ENCODE measurements at places on chromosomes 2 and 18.
A peak's percentile ranks its signal among the peaks of the same experiment; 100 is the strongest.

GRCh38 chr18:67662996-67663395, 146.5 kb upstream of the DSEL start:
- DNase-seq, result no peak

DNA sequence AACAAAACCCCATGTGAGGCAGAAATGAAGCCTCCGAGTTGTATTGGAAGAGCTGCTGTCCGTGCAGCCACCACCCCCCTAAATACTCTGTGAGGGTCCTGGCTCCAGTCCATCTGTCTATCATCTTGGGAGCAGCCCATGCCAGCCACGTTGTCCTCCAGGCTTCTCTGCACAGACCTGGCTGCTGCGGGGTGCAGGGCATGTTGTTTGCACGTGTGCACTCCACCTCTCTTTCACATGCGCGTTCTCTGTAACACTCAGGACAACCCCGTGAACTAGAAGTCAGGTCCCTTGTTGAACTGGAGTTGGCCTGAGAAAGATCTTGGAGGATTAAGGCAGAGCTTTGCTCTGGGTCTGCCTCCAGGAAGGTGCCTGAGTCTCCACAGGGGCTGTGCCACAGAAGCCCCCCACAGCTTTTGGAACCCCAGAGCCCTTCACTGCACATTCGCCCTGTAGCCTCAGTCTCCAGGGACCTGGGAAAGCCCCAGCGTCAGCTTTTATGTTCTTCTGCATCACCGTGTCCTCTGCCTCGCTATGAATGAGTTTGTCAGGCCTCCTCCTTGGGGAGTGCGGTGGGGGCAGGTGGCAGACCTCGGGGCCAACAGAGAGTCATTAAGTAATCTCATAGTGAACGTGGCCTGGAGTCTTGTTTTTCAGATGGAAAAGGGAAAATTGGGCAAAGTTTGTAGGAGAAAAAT, 16.6 kb downstream of the RTP5 start:
- no peak for DNase-seq

GRCh38 chr2:13558368-13558767, 841.6 kb downstream of the TRIB2 start:
- peak; percentile 13 for DNase-seq

- no peak for DNase-seq
These were observed 16.2 kb downstream of the MSH6 start for GRCh38 chr2:47799031-47799609.

- DNase-seq, result peak; percentile 99
These were observed 85.3 kb upstream of the RAB27B start for GRCh38 chr18:54742659-54743604.

GRCh38 chr2:71877636-71878035, 270.0 kb downstream of the CYP26B1 start:
- DNase-seq, result no peak

DNA sequence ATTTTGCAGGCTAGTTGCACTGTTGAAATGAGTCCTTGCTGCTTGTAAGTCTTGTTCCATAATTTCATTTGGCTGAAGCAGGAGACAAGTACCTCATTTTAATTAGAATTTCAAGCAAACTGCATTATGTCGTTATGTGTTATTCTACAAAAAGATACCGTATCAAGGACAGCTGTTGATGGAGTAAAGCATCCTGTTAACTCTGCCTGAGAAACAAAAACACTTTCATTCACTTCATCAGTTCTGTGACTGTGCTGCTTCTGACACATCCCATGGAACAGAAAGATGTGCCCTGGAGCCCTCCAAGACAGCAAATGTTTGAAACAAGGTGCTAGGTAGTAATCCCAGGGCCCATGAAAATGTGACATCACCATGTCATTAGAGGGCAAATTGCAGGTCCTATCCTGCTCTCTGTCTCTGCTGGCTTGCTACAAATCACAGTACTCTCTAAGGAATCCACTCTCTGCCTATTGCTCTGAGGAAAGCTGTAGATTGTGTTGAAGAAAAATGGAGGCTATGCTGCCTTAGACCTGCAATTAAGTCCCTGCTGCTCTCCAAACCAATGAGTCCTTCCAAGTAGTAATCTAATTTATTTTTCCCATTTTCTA, 209.7 kb upstream of the PARD3B start:
- no peak for DNase-seq

GRCh38 chr2:31886700-31887099, 124.1 kb downstream of the MEMO1 start:
- DNase-seq, result peak; percentile 44

GRCh38 chr2:70019096-70019495, 57.7 kb upstream of the ASPRV1 start:
- no peak for DNase-seq

GRCh38 chr18:3654442-3655253, 204.7 kb downstream of the TGIF1 start:
- DNase-seq, result no peak

DNA sequence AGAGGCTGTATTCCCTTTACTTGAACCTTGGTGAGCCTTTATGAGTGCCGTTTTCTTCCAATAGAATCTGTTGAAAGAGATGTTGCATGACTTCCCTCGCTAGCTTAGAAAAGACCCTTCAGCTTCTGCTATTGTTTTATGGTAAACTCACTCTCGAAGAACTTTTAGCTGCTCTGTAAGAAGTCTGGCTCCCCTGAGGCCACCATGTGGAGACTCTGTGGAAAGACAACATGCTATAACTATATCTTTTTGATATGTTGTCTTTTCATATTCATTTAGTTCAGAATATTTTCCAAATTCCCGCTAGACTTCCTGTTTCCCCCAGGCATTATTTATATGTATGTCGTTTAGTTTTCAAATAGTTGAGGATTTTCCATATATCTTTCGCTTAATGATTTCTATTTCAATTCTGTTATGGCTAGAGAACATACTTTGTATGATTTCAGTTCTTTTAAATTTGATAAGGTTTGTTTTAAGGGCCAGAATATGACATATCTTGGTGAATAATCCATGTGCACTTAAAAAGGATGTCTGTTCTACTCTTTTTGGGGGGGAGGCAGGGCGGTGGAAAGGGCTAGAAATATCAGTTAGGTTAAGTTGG, 64.1 kb downstream of the PTPN4 start:
- peak; percentile 74 for DNase-seq

DNA sequence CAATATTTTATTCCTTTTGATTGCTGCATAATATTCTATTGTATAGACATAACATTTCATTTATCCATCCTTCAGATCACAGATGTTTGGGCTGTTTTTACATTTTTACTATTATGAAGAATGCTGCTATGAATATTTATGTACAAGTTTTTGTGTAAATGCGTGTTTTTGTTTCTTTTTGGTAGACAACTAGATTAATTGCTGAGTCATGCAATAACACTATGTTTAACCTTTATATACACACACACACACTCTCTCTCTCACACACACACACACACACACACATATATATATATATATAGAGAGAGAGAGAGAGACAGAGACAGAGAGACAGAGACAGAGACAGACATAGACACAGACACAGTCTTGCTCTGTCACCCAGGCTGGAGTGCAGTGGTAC, 926.9 kb downstream of the DCC start:
- DNase-seq, result no peak

GRCh38 chr2:91974401-91975129, 2896.7 kb upstream of the TEKT4 start:
- no peak for DNase-seq

GRCh38 chr2:200850512-200851256, 13.8 kb downstream of the CLK1 start:
- DNase-seq, result no peak

- DNase-seq, result no peak
These were observed 193.9 kb downstream of the BCL11A start for GRCh38 chr2:60359569-60359968.

- DNase-seq, result no peak
These were observed 248.2 kb upstream of the CDH20 start for GRCh38 chr18:61085036-61085435.

GRCh38 chr2:192035731-192036442, 158.8 kb downstream of the TMEFF2 start:
- DNase-seq, result peak; percentile 79

GRCh38 chr2:191150600-191151330, at the start of gene STAT4:
Gene STAT4 (minus strand): TSS chr2:191150994. CDS start chr2:191148203, 2,791 bp downstream.
- DNase-seq, result peak; percentile 55

- no peak for DNase-seq
These were observed 26.4 kb downstream of the ELP2 start for GRCh38 chr18:36155851-36156757.

DNA sequence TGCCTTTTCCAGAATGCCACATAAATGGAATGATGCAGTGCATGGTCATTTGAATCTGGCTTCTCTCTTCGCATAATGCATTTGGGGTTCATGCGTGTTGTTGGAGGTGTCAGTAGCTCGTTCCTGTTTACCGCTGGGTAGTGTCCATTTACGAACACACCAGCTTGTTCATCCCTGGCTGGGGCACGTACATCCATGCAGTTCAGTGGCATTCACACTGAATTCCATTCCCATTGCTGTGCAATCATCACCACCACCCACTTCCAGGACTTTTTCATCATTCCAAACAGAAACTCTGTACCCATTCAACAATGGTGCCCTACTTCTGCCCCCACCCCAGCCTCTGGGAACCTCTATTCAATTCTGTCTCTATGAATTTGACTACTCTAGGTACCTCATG, 14.7 kb upstream of the CIDEA start:
- DNase-seq, result peak; percentile 13

- DNase-seq, result no peak
These were observed 11.1 kb downstream of the TRAK2 start for GRCh38 chr2:201440182-201440581.

DNA sequence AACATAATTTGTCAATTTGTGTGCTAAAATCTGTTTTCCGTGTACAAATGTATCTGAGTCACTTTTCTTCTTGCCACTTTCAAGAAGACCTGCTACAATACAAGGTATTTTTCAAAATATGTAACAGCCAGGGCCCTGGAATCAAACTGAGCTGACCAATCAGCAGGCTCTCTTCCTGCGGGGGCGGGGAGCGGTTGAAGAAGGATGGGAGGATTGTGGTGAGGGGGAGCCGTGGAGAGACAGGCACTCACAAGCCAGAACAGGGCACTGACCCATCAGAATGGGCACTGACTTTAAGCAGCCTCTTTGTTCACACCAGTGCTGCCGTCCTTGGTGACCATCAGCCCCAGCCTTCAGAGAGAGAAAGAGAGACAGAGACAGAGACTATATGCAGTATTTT, 40.6 kb upstream of the CCNYL1 start:
- no peak for DNase-seq

DNA sequence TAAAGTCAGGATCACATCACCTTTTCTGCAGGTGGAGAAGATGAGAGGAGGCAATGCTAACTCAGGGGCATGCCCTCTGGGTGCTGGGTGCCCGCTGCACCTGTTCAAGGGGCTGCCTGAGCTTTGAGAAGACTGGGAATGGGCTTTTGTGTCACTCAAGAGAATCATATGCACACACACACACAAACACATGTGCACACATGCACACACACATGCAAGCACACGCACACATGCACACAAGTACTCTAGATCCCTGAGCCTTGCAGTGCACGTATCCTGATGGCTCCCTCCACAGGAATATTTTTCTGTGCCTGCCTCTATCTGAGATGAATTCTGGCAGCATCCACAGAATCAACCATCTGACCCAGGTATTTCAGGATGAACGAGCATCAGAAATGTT, 110.0 kb upstream of the TEX51 start:
- DNase-seq, result no peak

DNA sequence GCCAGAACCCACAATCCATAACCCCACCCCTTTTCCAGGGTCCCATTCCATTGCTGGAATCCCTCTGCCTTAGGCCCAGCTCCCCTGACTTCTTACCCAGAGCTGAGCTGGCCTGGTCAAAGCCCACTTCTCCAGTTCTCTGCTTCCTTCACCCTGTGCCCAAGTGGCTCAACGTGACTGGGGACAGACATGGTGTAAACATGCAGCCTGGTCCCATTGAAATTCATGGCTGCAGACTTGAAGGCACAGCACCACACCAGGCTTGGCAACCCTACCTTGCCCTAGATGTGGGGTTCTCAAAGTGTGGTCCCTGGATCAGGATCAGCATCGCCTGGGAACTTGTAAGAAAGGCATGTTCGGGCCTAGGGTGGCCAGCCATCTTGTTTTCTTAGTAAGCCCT, 3.7 kb downstream of the HS1BP3 start:
- no peak for DNase-seq

DNA sequence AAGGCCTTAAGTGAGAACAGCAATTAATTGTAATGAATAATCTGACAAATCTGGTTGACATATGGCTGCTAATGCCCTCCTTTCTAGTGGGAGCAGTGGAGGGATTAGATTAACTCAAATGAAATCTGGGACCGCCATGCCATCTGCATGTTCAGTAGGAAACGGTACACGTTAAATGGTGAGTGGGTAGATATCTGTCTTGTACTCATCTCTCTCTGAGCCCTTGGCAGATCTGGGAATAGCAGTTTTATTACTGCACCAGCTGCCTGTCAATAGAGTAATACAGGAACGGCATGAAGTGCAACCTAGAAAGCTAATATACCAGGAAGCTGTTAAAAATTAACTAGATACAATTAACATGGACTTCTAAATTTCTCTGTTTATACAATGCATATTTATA, 258.8 kb downstream of the GPD2 start:
- DNase-seq, result no peak

DNA sequence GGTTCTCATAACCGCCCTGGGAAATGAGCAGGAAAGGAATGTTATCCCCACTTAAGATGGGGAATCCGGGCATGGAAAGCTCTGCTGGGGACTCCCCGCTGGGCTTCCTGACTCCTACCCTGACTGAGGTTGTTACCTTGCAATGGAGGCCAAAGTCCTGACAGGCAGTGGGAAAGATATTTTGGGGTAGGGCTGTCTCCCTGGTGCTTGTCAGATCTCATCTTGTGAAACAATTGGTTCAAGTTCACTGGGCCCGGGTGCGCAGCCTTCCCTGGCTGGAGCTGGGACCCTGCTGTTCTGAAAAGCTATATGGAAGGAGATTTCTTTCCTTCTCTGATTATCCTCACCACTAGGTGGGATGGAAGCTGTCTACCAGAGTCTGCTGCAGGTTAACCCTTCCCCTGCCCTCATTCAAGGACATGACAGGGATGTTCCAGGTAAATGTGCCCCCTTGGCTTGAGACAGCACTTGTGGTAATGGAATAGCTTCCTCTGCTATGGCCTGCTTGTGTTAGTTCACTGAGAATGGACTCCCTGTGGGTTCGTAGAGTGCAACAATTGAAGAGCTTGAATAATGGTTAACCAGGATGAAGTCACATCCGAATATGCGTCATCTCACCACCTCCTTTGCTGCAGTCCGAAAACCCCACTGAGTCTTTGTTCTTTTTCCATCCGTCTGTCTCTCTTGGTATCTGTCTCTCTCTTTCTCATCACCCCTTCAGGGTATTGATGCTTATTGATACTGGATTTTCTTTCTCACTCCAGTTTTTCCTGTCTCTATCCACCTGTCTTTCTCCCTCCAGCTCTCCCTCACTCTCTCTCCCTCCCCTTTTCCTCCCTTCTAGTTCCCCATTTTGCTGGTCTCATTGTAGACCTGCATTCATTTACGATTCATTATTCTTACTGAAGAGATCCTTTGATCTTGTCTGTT, 67.8 kb upstream of the EPAS1 start:
- DNase-seq, result peak; percentile 82

DNA sequence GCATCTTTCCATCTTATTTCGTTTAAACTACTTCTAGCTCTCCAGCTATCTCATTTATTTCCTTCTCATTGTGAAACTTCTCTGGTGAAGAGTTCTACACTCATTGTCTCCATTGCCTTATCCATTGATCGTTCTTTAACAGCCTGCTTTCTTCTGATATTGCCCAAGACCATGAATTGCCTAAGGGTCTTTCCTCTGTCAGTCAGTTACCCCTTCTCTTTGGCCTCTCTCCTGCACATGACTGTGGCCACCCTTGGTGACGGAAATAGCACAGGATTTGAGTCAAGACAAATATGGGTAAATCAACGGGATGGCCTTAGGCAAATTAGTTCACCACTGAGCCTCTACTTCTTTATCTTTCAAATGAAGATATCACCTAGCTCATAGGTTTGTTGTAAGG, 26.6 kb downstream of the NHEJ1 start:
- DNase-seq, result no peak

Measured in choroid plexus epithelial cell (primary cell).